COLO829 (cell line): ENCODE measurements at places on chromosomes 2 and 18.

DNA sequence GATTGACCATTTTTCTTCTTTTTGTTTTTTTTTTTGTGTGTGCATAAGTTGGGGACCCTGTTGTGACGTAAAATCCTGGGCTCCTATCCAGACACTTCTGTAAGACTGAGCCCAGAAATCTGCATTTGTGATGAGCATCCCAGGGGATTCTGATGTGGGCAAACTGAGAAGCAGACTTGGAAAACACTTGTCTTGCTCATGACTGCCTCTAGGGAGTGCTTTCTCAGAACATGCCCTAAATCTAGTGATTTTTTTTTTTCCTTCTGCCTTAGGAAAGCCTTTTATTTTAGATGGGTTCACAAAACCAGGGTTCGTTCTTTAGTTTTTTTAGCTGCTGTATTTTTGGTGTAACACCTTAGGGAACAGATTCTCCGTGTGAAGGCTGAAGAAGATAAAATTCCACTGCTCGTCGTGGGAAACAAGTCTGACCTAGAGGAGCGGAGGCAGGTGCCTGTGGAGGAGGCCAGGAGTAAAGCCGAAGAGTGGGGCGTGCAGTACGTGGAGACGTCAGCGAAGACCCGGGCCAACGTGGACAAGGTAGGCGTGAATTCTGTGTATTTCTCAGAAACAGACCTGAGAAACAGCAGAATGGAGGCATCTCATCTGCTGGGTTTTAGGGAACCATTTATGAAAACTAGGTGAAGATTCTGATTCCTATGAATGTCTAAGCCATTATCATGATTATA, 36.7 kb downstream of the RALB start:
- DNase-seq, result no peak

- DNase-seq, result peak; percentile 32
Measured at GRCh38 chr18:60549338-60549960, 176.9 kb upstream of the MC4R start.

DNA sequence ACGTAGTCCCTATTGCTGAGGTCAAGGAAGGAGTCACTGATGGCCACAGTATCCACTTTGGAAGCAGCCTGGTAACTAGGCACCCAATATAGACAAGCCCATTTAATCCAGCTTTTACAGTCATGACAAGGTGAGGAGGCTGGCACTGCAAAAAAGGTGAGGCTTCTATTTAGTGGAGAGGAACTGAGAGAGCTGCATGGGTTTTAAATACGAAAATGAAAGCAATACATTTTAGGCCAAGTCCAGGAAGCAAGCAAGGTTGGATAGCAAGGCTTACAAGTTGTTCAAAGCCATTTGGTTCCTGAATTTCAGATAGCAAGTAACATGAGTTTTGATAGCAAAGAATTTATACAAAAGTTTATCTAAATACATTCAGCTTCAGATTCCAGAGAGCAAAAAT, 80.4 kb downstream of the SGPP2 start:
- no peak for DNase-seq

GRCh38 chr2:168234407-168235085, 12.8 kb downstream of the STK39 start:
- DNase-seq, result no peak

DNA sequence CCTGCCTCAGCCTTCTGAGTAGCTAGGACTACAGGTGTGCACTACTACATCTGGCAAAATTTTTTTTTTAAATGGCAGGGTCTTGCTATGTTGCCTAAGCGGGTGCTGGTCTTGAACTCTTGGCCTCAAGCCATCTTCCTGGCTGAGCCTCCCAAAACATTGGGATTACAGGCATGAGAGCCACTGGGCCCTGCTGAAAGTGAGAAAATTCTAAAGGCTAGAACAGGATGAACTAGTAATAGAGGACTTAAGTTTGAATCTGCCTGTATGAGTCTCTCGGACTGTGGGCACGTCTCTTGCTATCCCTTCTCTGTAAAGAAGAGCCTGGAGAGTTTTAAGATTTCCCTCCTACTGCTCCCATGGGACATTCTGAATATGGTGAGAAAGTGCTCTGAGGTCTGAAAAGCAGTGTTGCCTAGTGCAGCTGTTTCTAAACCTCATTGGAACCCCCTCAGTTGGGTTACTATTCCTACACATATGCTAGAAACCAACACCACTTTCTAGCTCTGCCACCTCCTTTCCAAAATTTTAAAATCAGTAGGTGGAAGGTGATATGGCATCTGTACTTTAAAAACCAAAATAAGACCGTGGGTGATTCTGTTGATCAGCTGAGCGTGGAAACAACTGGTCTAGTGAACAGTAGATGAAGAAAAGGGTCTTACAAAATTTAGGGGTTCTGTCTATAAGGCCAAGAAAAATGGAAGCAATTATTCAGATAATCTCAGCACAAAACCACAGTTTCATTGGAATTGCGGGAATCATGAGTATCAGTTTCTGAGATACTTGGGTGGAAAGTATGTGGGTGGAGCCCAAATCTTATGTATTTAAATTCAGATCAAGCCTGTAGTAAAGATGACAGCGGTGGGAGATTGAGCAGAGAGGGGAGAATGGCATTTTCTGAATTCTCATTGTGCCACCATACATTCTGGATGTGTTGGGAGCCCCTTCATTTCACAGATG, 259.8 kb upstream of the CXCR4 start:
- no peak for DNase-seq

- no peak for DNase-seq
Measured at GRCh38 chr2:60158262-60158661, 395.2 kb downstream of the BCL11A start.
